ENCODE measurements at places on chromosomes 6 and 20. TPM values are rescaled to one million over a fixed set of nuclear protein-coding genes. Genes with fewer than 3 reads are reported as not detected.

Gene BPI
- not detected for total RNA-seq

Gene SLC4A11
- 0.87 TPM for total RNA-seq

Gene KIF25
- not detected for total RNA-seq

Gene TINAG
- not detected for total RNA-seq

Gene SASH1
- total RNA-seq = 0.44 TPM
